NCI-H1048 (cell line): ENCODE measurements at places on chromosomes 7 and 10.

- DNase-seq = no peak
Measured at GRCh38 chr10:32327364-32327691, 19.6 kb downstream of the EPC1 start.

GRCh38 chr7:116340201-116340847 is 130.0 kb downstream of the TES start:
- DNase-seq = no peak

GRCh38 chr7:104231054-104232046 is 23.5 kb upstream of the ORC5 start:
- peak; percentile 19 for DNase-seq

DNA sequence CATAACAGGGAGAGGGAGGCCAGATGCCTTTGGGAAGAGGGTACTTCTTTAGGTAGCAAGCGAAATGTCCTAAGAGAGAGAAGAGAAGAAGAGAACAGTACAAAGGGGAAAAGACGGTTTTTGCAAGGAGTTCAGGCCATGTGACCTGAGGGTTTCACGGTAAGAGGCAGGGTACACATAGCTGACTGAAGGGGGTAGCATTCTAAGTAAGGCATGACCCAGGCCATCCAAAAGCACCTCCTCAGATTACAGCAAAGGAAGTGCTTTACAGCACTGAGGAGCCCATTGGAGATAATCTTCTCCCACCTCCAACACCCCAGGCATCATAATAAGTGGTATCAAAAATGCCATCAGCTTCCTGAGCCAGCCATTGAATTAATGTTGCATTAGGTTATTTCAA is 258.2 kb upstream of the NPY start:
- DNase-seq = no peak

- no peak for DNase-seq
Measured at GRCh38 chr10:8039321-8039881, 15.1 kb upstream of the GATA3 start.

DNA sequence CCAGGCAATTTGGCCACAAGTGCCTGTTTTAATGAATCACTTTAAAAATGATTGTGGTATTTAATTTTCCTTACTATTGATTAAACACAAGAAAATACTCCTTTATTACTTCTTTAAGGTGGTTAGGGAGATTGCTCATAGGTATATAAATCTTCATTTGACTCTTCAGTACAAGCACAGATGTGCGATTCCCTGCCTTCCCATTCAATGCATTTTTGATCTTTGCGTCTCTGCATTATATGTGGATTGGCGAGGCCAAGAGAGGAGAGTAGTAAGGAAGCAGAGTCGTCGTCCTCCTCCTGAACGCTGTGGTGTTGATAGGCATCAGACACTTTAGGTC is 683.7 kb downstream of the LRMDA start:
- no peak for DNase-seq

- DNase-seq = no peak
Measured at GRCh38 chr7:83130623-83131545, 31.8 kb downstream of the PCLO start.

DNA sequence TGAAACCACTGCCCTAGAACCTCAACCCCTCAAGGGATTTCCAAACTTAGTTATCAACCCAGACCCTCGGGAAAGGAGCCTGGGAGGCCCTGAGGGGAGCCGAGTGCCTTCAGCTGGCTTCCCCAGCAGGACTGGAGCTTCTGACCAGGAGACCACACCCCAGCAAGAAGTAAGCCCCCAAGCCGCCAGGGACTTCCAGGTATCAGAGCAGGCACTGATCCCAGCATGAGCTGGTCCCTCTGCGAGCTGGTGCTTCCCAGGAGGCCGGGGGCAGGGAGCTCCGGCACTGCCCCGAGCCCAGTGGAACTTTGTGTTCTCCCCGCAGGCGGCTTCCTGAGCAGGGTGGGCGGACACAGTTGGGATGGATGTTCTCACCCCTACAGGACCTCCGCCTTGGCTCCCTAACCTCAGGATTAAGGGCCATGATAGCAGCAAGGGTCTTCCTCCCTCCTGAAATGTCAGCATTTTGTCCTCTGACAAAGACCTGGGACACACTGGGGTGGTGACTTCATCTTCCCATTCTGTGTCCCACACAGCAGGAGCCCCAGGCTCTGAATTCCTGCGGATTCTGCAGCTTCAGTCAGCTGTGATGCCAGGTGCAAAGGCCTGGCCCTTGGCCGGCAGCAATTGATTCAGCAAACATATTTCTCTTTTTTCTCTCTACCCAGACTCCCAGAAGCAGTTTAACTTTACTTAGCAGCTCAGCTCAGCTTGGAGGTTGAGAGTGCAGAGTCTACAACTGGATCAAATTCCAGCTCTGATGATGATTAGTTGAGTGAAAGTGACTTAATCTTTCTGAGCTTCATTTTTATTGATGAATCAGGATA is 11.6 kb downstream of the ATP6V0E2 start:
- DNase-seq = no peak

- no peak for DNase-seq
Measured at GRCh38 chr7:92657391-92657790, 67.2 kb upstream of the FAM133B start.

DNA sequence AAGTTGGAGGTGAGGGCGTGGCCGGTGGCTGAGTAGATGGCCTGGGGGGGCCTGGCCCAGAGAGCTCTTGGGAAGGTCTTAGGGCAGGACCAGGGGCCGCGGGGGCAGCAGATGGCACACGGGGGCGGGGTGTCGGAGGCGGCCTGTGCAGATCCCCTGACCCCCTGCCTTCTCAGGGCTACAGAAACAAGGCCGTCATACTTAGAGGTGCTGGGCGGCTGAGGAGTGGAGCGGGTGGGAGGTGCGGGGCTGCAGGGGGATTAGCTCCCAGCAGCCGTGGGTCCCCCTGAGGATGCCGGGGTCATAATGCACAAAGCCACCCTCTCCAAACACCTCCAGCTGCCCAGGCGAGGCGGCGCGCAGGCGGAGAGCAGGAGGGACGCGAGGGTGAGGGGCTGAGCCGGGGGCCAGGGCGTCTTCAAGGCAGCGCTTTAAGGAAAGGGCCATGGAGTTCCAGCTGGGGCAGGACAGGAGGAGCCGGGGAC is 40.4 kb upstream of the ZNF32 start:
- no peak for DNase-seq

- no peak for DNase-seq
Measured at GRCh38 chr7:38242814-38243213, 30.6 kb downstream of the TARP start.

GRCh38 chr10:96263669-96264068 is 7.7 kb downstream of the BLNK start:
- no peak for DNase-seq

DNA sequence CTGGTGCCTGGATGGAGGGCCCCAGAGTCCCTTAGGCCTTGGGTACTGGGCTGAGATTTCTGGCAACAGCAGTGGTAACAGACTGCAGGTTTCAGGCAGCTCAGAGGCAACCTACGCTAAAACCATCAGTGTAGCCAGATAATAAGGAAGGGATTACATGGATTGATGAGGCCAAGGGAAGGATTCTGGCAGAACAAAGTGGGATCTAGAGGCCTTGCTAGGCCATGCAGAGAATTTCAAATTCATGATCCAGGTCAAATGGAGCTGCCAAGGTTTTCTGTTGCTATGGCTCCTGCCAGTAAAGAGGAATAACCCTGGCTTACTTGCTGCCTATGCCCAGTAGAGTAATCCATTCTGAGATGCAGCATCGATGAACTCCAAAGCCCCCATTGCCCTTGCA is 445.7 kb downstream of the ADRA2A start:
- DNase-seq = no peak

DNA sequence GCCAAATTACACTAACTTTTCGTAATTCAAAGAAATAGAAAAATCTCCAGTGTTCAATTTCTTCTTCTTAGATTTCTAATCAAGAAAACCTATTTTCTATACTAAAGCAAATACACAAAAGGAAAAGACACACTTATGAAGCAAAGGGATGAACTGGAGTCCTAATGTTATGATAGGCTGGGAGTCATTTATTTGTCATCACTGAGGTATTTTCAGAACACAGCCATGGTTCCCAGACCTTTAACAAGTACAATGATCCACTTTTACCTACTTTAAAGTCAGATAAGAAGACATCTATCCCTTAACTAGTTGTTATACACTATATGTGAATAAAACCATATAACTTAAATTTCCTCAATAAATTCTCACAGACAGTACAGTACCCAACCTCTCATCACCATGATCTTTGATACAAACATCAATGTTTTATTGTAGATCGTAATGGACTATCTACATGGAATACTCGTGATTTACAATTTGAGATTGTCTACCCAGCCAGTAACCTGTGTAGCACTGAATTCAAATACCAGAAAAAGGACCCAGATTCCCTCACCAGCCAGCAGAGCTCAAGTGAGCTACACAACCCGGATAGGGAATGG is 12.5 kb downstream of the ASNS start:
- no peak for DNase-seq

DNA sequence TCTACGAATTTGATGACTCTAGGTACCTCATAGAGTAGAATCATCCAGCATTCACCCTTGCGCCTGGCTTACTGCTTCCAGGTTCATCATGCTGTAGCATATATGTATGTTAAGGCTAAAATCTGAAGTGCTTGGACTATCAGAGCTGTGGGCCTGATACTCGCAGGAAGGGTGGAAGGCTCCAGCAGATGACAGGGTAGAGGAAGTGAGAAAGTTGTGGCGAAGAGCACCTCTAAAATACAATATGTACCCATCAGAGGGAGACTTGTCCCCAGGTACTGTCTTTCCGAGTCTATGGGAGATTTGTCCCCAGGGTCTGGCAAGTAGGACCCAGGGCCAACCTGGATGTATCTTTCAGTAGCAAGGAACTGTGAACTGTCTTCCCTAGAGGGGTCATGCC is 48.1 kb upstream of the PLEKHA1 start:
- no peak for DNase-seq

DNA sequence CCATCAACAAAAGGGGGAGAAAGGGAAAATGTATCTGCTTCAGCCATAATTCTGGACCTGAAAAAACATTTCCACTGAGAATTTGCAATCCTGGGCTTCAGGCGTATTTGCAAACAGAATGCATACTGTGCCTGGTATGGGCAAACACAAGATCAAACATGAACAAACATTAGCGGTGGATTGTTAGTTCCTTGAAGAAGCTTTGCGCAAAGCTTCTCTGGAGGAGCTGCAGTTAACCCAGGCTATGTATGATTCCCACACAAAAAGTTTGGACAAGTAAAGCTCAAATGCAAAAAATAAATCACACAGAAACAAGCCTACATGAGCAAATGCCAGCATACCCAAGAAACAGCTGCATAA is 20.4 kb upstream of the HILPDA start:
- DNase-seq = no peak

- no peak for DNase-seq
Measured at GRCh38 chr10:78619896-78620295, 448.9 kb upstream of the ZMIZ1 start.

DNA sequence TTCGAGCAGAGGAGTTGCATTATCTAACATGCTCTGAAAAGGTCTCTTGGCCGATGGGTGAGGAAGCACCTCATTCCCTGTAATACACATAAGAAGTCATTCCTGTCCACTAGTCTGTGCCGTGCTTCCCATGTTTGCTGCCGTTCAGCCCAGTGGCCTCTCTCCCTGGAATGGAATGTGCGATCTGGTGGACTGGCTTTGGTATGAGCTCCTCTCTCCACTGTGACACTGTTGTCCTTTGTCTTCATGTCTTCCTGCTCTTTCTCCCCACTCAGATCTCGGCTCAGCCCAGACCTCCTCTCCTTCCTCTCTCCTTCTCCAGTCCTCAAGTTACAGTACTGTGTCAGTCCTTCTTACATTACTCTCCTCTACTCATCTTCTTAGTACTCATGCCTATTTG is 192.8 kb upstream of the KLF6 start:
- no peak for DNase-seq

- no peak for DNase-seq
Measured at GRCh38 chr10:72407471-72407870, 52.8 kb upstream of the DNAJB12 start.

- no peak for DNase-seq
Measured at GRCh38 chr10:23780331-23780730, 341.5 kb downstream of the OTUD1 start.

- DNase-seq = no peak
Measured at GRCh38 chr7:78794101-78794500, 659.4 kb downstream of the MAGI2 start.

DNA sequence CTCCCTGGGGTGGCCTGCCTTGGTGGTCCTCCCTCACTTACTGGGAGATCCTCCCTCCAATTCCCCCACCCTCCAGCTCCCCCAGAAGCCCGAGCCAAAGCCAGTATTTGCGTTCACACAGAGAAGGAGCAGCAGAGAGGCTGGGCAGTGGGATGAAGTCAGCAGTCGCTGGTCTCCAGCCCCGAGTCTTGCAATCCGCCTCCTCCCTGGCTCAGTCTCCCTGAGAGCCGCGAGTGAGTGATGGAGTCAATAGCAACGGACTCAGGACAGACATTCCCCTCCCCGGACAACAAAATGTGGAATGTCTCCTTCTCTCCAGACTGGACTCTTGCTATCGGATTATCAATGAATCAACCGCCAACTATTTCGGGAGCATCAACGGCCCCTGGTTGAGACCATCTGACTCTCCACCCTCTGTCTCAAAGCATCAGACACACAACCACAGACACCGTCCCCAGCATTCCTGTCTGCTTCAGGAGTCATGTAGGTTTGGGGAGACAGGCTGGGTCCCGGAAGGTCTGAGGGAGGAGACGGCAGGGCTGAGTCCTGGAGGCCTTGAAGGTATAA is 178.4 kb downstream of the SH3PXD2A start:
- no peak for DNase-seq
